ENCODE measurements at places on chromosomes 5 and 9. TPM values are rescaled to one million over a fixed set of nuclear protein-coding genes. Genes with fewer than 3 reads are reported as not detected.

Gene NFIL3
- total RNA-seq, result 29.3 TPM

Gene NCBP1
- 34.8 TPM for total RNA-seq

Gene ESM1
- 54.3 TPM for total RNA-seq

Gene PPP3R2
- total RNA-seq, result not detected

Gene CAPSL
- total RNA-seq, result not detected

Gene ACOT12
- total RNA-seq, result 1.1 TPM

Gene TTC16
- 0.07 TPM for total RNA-seq

Gene PCDHA9
- 0.07 TPM for total RNA-seq

Gene MAMDC4
- total RNA-seq, result 6.5 TPM

Gene PTPN3
- total RNA-seq, result 7.2 TPM

Gene IL5
- total RNA-seq, result not detected

Gene NTRK2
- 1.0 TPM for total RNA-seq

Gene RAPGEF1
- 31.9 TPM for total RNA-seq

Gene LCN10
- total RNA-seq, result 0.33 TPM

Gene ITGA1
- 157 TPM for total RNA-seq

Gene CD74
- total RNA-seq, result 1.3 TPM

Gene SPATA31E1
- total RNA-seq, result not detected

Gene LRRC19
- not detected for total RNA-seq

Gene CCL27
- total RNA-seq, result 0.17 TPM

Gene GABRA1
- 0.17 TPM for total RNA-seq

Gene NAA35
- total RNA-seq, result 18.8 TPM

Gene INSL6
- total RNA-seq, result not detected

Gene PCDHB7
- 1.1 TPM for total RNA-seq

Gene STKLD1
- total RNA-seq, result 0.33 TPM

Gene TRIP13
- total RNA-seq, result 6.4 TPM

Gene PKD2L2
- total RNA-seq, result not detected

Gene NRG2
- 0.98 TPM for total RNA-seq

Gene PCDHGC3
- 94.3 TPM for total RNA-seq

Gene AGXT2
- not detected for total RNA-seq

Gene SSNA1
- 53.3 TPM for total RNA-seq

Gene SEMA6A
- 0.23 TPM for total RNA-seq

Gene SPINK7
- total RNA-seq, result not detected

Gene TMEM267
- 26.4 TPM for total RNA-seq

Gene SNCAIP
- 0.13 TPM for total RNA-seq

Gene IFNA2
- not detected for total RNA-seq

All from smooth muscle cell of the pulmonary artery (primary cell).